ENCODE measurements at places on chromosomes 7 and 10.

DNA sequence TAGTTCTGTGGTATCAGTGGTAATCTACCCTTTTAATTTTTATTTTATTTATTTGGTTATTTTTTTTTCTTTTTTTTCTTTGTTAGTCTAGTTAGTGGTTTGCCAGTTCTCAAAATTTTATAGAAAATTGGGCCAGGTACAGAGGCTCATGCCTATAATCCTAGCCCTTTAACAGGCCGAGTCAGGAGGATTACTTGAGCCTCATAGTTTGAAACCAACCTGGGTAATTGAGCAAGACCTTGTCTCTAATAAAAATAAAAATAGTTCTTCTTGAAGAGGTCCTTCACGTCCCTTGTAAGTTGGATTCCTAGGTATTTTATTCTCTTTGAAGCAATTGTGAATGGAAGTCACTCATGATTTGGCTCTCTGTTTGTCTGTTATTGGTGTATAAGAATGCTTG lies 51.5 kb downstream of the PPP1R3A start:
- DNase-seq: no peak

- no peak for DNase-seq
Measured at GRCh38 chr7:42108803-42109528, 128.0 kb downstream of the GLI3 start.

GRCh38 chr7:155683714-155684113 lies 39.3 kb downstream of the RBM33 start:
- DNase-seq: no peak

GRCh38 chr7:47497367-47498096 lies 84.4 kb downstream of the TNS3 start:
- DNase-seq: no peak

DNA sequence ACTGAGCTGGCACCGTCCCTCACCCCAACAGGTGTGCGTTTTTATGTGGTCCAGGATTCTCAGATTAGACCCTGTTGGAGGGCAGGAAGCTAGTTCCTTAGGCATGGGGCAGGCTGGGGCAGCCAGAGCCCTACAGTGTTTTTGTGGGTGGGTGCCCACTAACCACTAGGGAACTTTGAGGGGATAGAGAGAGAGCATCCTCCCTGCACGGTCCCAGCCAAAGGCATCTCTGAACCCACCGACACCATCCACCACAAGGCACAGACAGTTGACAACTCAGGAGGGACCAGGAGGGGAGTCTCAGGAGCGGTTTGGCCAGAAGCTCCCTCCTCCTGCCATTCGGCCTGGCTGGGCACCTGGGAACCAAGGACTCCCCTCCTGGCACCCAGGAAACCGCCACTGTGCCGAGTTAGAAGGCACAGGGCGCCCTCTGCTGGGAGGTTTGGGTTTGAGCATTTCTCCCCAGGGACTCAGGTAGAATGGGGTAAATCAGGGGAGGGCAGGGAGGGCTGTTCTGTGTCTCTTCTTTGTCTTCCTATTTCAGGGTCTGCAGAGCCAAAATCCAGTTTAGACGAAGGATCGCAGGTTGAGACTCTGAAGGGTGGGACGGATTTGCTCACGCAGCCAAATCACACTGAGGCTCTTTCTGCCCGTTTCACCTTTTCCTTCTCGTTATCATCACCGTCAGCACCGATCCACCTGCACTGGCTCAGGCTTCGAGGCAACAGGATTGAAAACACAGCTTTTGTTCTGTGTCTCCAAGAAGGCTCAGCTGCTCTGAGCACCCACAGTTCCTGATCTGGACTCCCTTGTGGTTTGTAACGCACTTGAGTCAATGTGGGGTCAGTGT lies 84.8 kb upstream of the COL13A1 start:
- DNase-seq: no peak

- DNase-seq: no peak
Measured at GRCh38 chr7:19114551-19114855, 2.9 kb downstream of the TWIST1 start.

DNA sequence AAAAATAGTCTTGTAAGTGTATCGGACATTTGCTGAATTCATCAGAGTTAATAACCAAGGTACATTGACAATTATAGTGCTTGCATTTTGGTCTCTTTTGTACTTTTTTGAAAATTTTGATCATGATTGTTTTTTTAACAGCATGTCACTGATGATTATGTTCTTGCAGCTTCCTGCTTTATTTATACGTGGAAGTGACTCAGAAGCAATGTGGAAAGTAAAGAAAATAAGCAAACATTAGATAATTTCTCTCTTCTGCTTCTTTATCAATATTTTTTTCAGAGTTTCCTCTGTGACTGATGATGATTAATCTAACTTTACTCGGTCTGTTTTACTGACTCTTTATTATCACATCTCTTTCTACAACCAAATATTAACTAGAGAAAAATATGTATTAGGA lies 1351.9 kb downstream of the REEP3 start:
- no peak for DNase-seq
